ENCODE measurements at places on chromosomes 11 and 22. TPM values are rescaled to one million over a fixed set of nuclear protein-coding genes. Genes with fewer than 3 reads are reported as not detected.

Gene CALCA
- 0.26 TPM for polyA plus RNA-seq

- no peak for DNase-seq
These were observed at the start of gene MMP7 for GRCh38 chr11:102530558-102530957. TSS of gene MMP7 (minus strand) at chr11:102530747. CDS start at chr11:102530700, 47 bp downstream.

DNA sequence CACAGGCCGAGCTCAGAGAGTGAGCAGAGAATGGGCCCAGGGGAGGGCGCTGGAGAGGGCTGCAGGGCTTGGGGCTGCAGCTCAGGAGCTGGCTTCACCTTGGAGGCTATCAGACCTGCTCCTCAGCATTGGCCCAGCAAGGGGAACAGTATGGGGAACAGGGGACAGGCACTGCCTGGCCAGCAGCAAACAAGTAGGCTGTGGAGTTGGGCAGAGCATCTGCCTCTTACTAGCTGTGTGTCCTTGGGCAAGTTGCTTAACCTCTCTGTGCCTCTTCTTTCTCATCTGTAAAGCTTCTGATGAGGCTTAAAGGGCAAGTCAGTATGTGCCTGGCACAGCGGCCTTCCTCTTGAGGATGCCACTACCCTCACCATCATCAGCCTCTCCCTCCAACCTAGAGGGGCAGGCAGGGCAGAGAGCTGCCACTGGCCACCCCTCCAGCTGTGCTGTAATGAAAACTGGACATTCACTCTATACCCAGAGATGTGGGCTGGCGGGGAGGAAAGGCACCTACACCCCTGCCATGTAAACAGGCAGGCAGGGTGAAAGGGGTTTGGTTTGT lies 7.5 kb upstream of the CDKN1C start:
- DNase-seq = no peak

DNA sequence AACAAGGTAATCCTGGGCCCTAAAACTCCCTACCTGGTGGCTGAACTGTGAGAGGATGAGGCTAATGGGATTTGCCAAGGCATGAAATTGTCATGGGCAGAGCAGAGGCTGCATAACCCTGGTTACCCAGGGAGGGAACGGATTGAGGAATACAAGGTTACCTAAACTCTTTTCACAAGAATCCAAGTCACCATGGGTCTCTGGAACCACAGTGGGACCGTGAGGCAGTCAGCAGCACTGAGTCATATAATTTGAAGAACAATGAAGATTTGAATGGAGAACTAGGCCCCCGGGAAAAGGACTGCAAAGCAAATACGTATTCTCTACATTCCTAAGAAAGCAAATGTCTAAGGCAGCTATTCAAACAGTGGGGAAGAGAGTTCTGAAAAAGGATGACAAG lies 19.8 kb downstream of the CAT start:
- no peak for DNase-seq

GRCh38 chr11:133984828-133985227 lies 28.1 kb upstream of the IGSF9B start:
- DNase-seq = no peak

- no peak for DNase-seq
These were observed 3.0 kb downstream of the RDX start for GRCh38 chr11:110293389-110293788.

- DNase-seq = no peak
These were observed 198.2 kb upstream of the POU2AF2 start for GRCh38 chr11:111047374-111047773.

- no peak for DNase-seq
These were observed 61.7 kb downstream of the DDI1 start for GRCh38 chr11:104098132-104098531.
